G401 (cell line): ENCODE measurements at places on chromosomes 13 and 19. TPM values are rescaled to one million over a fixed set of nuclear protein-coding genes. Genes with fewer than 3 reads are reported as not detected.
A peak's percentile ranks its signal among the peaks of the same experiment; 100 is the strongest.

- peak; percentile 53 for DNase-seq
Measured at GRCh38 chr19:2923510-2923909, 21.3 kb downstream of the ZNF77 start.

- DNase-seq: no peak
Measured at GRCh38 chr13:22082030-22082429, 411.2 kb downstream of the FGF9 start.

DNA sequence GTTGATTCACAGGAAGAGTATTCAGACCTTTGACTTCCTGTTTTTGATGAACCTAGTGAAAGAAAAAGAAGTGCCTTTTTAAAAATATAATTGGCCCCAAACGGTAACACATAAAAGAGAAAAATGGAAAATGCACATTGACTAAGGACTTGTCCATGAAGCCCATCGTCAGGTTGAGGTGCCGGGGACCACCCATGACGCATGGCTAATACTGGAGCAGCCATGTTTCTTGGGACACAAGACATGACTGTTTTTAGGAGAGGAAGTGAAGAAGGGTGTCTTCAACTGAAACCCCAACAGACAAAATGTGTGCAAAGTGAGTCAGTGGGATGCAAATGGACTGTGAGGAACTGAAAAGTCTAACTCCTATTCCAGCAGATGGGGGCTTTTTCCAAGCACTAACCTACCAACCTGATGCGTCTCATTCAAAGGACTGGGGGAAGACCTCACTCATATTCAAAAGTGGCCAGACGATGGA is 459.4 kb downstream of the FOXO1 start:
- DNase-seq: no peak

GRCh38 chr19:56707821-56708220 is 36.3 kb upstream of the ZNF835 start:
- DNase-seq: no peak

DNA sequence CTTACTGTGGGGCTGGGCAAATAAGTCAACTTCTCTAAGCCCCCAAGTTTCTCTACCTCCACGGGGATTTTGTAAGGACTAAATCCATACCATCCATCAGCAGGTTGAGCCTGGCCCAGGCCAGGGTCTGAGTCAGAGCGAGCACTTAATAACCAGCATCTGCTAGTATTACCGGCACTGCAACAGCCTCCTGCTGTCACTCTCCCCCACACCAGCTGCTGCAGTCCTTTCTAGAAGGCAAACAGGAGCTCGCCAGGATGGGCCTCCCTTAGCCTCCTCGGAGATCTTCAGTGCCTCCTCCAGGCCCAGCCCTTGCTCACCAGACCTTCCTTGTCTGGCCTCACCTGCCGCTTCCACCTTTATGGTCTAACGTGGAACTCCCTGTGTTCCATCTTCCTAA is 3.2 kb downstream of the NAPA start:
- peak; percentile 82 for DNase-seq

GRCh38 chr19:10756371-10756770 is 38.5 kb downstream of the DNM2 start:
- DNase-seq: no peak

- peak; percentile 43 for DNase-seq
Measured at GRCh38 chr13:74136084-74136658, 2.0 kb upstream of the KLF12 start.

DNA sequence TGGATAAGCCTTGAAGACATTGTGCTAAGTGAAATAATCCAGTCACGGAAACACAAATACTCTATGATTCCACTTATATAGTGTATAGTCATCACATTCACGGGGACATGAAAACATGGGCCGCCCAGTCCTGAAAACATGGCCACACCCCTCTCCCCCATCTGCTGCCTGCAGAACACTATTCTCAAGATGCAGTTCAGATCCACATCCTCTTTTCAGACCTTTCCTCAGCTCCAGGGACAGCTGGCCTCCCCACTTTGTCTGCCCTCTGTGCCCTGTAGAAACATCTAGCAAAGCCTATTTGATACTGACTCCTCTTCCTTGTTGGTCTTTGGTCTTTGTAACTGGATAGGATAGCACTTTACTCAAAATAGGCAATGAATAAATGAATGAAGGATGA is 8.3 kb downstream of the RFX2 start:
- DNase-seq: no peak

GRCh38 chr13:39811051-39811450 is 155.6 kb downstream of the COG6 start:
- DNase-seq: no peak

GRCh38 chr19:29631450-29631849 is 25.4 kb downstream of the POP4 start:
- no peak for DNase-seq

- DNase-seq: no peak
Measured at GRCh38 chr13:24032252-24032651, 128.3 kb upstream of the SPATA13 start.

DNA sequence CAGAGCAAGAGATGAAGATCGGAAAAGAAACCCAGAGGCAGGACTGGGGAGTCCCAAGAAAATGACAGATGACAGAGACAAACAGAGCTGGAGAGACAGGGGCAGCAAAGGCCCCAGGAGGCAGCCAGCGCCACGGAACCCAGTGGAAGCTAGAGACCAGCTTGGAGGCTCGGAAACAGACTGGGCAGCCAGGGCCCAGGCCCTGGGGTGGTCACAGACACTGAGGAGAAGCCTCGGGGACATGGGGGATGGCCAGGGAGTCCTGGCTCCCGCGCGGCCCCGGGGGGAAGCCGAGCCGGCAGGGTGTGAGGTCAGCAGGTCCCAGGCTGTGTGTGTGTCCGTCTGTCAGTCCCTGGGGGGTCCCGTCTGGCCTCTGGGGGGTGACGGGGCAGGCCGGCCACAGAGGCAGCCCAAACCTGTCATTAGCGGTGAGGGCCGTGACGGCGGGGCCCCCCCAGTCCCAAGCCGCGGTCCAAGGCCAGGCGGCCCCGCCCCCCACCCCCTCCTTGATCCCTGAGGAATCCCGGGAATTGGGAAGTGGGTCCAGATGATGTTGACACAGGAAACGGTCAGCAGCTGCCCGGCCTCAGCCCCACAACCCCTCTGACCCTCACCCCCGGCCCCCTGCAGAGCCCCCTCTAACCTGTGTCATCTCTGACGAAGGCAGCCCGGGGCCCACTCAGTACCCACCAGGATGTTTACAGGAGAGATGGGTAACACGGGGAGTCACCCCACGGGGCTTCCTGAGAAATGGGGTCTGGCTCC is 2.5 kb upstream of the TMEM190 start:
- no peak for DNase-seq

- no peak for DNase-seq
Measured at GRCh38 chr13:21336609-21337349, 122.3 kb downstream of the ZDHHC20 start.

DNA sequence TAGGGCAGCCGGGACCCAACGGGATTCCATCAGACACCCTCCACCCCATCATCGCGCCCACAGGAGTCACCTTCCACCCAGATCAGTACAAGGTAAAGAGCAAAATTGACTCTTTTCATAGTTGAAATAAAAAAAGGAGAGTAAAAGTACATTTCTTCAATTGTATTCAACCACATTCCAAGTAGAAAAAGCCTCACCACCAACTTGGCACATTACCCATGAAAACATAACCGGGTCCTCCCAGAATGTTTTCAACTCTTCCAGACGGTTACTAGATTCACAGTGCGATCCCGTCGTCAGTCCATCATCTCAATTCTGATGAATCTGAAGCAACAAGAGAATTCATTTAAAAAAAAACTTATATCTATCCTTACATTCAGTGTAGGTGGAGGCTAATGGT is 125.2 kb downstream of the RAB20 start:
- no peak for DNase-seq

DNA sequence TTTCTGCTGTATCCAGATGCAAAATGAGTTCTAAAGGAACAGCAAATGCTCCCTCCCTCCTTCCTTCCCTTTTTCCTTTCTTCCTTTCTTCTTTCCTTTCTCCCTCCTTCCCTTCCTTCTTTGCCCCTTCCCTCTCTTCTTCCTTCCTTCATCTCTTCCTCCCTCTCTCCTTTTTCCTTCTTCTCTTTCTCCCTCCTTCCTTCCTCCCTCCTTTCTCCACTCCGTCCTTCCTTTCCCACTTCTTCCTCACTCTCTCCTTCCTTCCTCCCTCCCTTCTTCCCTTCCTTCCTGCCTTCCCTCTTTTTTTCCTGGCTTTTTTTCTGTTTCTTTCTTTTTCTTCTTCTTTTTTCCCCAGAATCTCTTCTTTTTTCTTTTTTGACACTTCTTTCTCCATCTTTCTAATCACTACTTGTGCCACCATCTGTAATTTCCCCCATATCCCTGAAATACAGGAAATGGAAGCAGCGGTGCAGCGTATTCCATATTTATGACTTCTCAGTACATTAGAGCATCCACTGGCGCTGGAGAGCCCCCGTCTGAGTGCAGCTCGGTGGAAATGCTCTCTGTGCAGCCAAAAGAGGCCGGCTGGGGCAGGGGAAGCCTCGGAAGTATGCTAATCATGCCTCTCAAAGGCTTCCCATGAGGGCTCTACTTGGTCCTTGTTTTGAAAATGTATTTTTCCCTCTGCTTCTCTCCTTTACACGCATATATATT is 275.6 kb downstream of the TSHZ3 start:
- no peak for DNase-seq

DNA sequence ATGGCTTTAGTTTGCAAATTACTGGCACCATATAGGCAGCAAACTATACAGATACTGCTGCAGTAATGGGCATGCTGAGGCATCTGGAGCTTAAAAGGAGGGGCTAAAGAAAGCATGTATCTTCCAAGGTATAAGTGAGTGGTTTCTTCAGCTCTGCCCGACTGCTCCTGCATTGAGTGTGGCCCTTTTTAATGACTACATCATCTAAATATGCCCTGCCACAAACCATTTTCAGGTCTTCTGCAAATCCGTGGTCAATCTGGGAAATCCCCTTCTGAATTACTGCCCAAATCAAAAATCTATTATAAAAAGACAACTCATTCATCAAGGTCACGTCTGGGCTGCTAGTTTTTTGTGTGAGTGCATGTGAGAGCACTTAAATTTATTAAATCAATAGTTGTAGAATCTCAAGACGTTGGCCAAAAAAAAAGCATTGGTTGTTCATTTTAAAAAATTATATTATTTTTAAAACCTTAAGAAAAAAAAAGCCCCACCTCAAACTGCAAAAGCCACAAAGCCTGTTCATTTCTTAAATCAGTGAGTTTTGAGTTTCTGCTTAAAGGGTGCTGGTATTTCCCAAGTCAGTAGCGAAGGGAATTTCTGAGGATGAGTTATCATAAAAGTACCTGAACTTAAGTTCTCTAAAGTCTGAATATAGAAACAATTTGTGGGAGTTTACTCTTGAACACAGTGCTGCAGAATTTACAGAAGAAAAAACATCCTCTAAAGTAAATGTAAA is 16.3 kb downstream of the LCP1 start:
- DNase-seq: no peak

DNA sequence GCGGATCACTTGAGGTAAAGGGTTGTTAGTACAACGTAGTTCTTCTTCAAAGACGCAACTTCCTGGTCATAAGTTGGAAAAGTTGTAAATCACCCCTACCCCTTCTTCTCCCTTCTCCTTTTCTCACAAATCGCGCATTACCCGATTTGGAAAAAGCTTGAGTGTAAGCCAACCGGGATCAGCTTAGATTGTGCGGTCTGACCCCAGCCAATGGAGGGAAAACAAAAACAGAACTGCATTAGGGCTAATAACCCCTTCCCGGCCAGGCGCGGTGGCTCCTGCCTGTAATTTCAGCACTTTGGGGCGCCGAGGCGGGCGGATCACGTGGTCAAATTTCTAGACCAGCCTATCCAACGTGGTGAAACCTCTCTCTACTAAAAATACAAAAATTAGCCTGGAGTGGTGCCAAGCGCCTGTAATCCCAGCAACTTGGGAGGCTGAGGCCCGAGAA is 806 bp downstream of the ZNF90 start:
- DNase-seq: peak; percentile 38

DNA sequence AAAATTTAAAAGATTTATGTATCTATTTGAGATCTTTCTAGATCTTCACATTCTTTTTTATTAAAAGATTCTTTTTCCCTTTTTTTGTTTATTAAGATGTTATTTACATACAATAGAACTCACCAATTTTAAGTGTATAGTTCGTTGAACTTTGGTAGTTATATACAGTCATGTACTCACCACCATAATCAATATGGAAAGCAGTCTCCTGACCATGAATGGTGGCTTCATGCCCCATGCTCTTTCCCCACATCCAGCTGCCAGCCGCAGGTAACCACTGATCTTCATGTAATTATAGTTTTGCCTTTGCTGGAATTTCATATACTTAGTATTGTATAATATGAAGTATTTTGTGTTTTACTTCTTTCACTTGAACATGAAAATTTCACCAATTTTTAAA is 20.6 kb upstream of the GPR183 start:
- no peak for DNase-seq

- DNase-seq: no peak
Measured at GRCh38 chr13:29384466-29384865, 211.0 kb downstream of the SLC7A1 start.

DNA sequence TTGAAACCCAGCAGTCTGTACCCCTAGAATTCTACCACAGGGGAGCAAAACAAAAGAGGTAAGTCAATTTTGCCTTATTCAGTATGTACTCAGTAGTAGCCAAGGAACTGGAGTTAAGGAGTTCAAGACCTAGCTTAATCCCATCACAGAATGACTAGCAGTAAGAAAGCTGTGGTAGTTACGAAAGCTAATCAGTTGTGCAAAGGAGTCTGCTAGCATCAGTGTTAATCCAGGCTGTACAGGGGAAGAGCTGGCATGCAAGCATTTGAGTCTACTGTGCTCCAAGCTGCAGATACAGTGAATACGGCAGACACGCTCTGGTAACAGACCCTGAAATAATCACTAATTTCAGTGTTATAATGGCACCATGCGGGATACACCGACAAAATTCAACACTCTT is 4.7 kb downstream of the DNMT1 start:
- DNase-seq: no peak

DNA sequence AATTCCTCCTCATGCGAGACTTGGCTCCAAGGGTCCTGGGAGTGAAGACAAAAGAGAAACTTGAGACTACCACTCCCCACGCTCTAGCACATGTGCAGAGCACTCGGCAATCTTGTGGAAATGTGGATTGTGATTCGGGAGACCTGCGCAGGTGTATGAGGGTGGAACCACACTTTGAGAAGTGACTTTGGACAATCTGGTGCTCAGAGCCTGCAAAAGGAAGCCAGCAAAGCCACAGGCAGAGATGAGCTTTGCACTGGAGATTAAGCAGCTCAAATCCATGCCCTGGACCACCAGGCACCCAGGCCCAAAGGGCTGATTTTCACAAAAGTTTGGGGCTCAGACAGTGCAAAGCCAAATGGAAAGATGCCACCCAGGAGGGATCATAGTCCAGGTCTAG is 162.5 kb upstream of the TSHZ3 start:
- DNase-seq: no peak

The PPP6R1 gene
- 104 and 109 TPM in 2 replicates for total RNA-seq

The PCDH9 gene
- total RNA-seq: under 0.01 TPM in 1 of 2 replicates, not detected in the other

The TBXA2R gene
- 7.7 and 9.7 TPM in 2 replicates for total RNA-seq

The PRODH2 gene
- not detected in 2 replicates for total RNA-seq

The SHC2 gene
- 12.7 and 14.3 TPM in 2 replicates for total RNA-seq

The PPP1R37 gene
- total RNA-seq: 28.6 and 42.6 TPM in 2 replicates

The RASAL3 gene
- not detected in 2 replicates for total RNA-seq

The CAPN12 gene
- total RNA-seq: 5.3 and 5.8 TPM in 2 replicates

The ZNF528 gene
- total RNA-seq: not detected in 2 replicates

The MEDAG gene
- total RNA-seq: not detected in 2 replicates

The IFNL1 gene
- not detected in 2 replicates for total RNA-seq

The PLEKHF1 gene
- 23.8 and 26.3 TPM in 2 replicates for total RNA-seq

The CDC42EP5 gene
- 85.4 and 87.3 TPM in 2 replicates for total RNA-seq

The ZNF44 gene
- 3.5 and 9.3 TPM in 2 replicates for total RNA-seq

The PSG3 gene
- total RNA-seq: 64.4 and 66.1 TPM in 2 replicates

The OR7C1 gene
- not detected in 2 replicates for total RNA-seq
